Activated CD8-positive, alpha-beta memory T cell treated with anti-CD3 and anti-CD28 coated beads, Interleukin-2, amount 10 ng/mL, durations not matched to agents 7 days and 5 days (primary cell): ENCODE measurements at places on chromosomes 13 and 19. TPM values are rescaled to one million over a fixed set of nuclear protein-coding genes. Genes with fewer than 3 reads are reported as not detected.
A peak's percentile ranks its signal among the peaks of the same experiment; 100 is the strongest.

The CCDC169 gene
- not detected for total RNA-seq

The PTBP1 gene
- 481 TPM for total RNA-seq

The STOML3 gene
- not detected for total RNA-seq

The ELSPBP1 gene
- total RNA-seq, result not detected

The C19orf44 gene
- 3.5 TPM for total RNA-seq

The ADGRE1 gene
- total RNA-seq, result 0.54 TPM

The EPN1 gene
- total RNA-seq, result 63.7 TPM

The JSRP1 gene
- not detected for total RNA-seq

The SOX21 gene
- not detected for total RNA-seq

The MUC16 gene
- 0.02 TPM for total RNA-seq

GRCh38 chr19:56619121-56619520 lies 23.8 kb upstream of the SMIM17 start:
- no peak overlapping the region for H3K4me3 ChIP-seq
- H3K27ac ChIP-seq, result no peak overlapping the region
- H3K27me3 ChIP-seq, result no peaks in the 10 kb centered on the region
- peaks cover 81% of the 10 kb centered on the region for H3K36me3 ChIP-seq
- no peaks in the 10 kb centered on the region for H3K4me1 ChIP-seq

GRCh38 chr13:27639186-27639585 lies 17.5 kb downstream of the POLR1D start:
- H3K36me3 ChIP-seq, result peaks cover 16% of the 10 kb centered on the region
- DNase-seq, result no peak
- peaks cover 32% of the 10 kb centered on the region for H3K4me1 ChIP-seq
- no peak overlapping the region for H3K27ac ChIP-seq
- no peak overlapping the region for H3K4me3 ChIP-seq

GRCh38 chr13:30744056-30744680 lies 8.8 kb downstream of the ALOX5AP start:
- peaks cover 75% of the 10 kb centered on the region for H3K36me3 ChIP-seq
- H3K27me3 ChIP-seq, result no peaks in the 10 kb centered on the region
- H3K27ac ChIP-seq, result peak overlapping the region; percentile 88
- H3K4me3 ChIP-seq, result peak overlapping the region; percentile 67

DNA sequence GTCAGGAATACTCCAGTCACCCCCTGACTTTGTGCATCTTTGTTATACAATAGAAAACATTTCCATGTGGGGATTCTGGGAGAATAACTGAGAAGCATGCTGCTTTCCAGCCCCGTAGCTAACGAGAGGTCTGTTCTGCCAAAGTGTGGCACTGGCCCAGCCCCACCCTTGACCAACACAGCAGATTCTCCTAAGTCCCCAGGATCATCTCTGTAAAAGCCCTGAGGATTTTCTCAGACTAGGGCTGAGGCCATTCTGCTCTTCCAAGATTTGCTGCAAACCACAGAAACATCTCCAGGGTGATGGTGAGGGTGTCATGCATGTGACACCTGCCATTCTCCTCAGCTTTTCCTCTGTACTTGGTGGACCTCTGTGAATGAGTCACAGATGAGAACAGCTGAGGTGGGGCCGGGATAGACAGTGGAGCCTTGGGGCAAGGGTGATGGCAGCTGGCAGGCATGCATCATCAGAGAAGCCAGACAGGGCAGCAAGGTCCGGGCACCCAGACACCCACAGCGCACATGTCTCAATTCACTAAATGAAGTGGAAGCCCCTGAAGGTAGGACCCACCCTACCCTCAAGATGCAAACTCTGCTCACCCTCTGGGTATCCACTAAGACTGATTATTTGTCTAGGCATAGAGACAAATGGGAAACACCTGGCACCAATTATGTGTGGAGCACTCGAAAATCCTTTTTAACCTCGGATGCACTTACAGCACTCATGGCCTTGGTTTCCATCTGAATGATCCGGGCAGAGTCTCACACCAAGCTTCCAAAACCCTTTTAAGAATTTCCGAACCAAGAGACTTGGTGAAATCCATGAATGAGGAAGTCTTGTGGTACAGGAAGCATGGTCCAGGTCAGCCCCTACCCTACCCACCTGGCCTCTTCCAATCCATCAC lies 20.1 kb upstream of the DOCK9 start:
- H3K27me3 ChIP-seq, result no peaks in the 10 kb centered on the region
- no peak overlapping the region for H3K27ac ChIP-seq
- H3K4me3 ChIP-seq, result no peak overlapping the region
- no peaks in the 10 kb centered on the region for H3K36me3 ChIP-seq
- no peak for DNase-seq

GRCh38 chr19:18423258-18424020 lies 4.2 kb downstream of the SSBP4 start:
- no peaks in the 10 kb centered on the region for H3K27me3 ChIP-seq
- H3K4me1 ChIP-seq, result peaks cover 70% of the 10 kb centered on the region
- peak; percentile 45 for DNase-seq
- H3K4me3 ChIP-seq, result peak overlapping the region; percentile 97

- no peaks in the 10 kb centered on the region for H3K27me3 ChIP-seq
- H3K27ac ChIP-seq, result peak overlapping the region; percentile 82
- H3K36me3 ChIP-seq, result peaks cover 38% of the 10 kb centered on the region
- peak; percentile 62 for DNase-seq
These were observed 598 bp upstream of the LPAR2 start for GRCh38 chr19:19628501-19629134.

DNA sequence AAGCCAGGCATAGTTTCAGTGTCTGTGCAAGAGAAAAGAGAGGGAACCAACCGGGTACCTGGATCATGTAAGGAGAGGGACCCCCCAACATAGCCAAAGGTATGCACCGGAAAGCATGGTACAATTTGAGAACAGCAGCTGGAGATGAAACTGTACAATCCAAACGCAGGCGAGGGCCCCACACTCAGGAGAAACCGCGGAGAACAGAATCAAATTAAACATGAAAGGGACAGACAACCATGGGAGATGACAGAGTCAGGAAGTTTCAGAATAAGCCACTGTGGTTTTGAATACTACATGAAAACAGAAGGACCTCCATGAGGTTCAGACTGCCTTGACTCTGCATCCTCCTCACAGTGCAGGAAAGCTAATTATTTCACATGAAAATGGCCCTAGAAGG lies 62.9 kb upstream of the SPATA13 start:
- peaks cover 22% of the 10 kb centered on the region for H3K4me1 ChIP-seq
- peak overlapping the region; percentile 82 for H3K27ac ChIP-seq
- H3K4me3 ChIP-seq, result peak overlapping the region; percentile 17

DNA sequence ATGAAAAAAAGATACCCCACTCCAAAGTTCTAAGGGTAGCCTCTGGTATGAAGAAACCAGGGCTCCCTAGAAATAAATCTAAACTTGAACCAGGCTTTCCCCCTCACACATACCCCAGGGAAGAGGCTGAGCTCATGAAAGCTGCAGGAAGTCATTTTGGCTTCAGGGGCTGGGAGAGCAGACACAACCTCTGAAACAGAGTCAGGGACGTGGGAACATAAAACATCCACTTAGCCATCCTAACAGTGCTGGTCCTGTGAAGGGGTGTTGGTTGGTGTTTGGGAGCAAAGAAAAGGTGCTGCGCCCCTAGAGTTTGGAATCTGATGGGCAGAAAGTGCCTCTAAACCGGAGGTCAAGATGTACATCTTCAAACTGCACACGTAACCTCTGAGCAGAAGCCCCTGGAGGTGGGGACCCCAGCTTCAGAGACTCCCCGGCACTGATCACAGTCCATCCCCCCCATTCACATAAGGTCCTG lies 15.8 kb downstream of the RAB3D start:
- no peak for DNase-seq
- peak overlapping the region; percentile 92 for H3K27ac ChIP-seq
- H3K4me3 ChIP-seq, result peak overlapping the region; percentile 60
- H3K36me3 ChIP-seq, result no peaks in the 10 kb centered on the region

- H3K4me3 ChIP-seq, result no peak overlapping the region
- DNase-seq, result no peak
These were observed 1.6 kb downstream of the ARL11 start for GRCh38 chr13:49629947-49630346.

DNA sequence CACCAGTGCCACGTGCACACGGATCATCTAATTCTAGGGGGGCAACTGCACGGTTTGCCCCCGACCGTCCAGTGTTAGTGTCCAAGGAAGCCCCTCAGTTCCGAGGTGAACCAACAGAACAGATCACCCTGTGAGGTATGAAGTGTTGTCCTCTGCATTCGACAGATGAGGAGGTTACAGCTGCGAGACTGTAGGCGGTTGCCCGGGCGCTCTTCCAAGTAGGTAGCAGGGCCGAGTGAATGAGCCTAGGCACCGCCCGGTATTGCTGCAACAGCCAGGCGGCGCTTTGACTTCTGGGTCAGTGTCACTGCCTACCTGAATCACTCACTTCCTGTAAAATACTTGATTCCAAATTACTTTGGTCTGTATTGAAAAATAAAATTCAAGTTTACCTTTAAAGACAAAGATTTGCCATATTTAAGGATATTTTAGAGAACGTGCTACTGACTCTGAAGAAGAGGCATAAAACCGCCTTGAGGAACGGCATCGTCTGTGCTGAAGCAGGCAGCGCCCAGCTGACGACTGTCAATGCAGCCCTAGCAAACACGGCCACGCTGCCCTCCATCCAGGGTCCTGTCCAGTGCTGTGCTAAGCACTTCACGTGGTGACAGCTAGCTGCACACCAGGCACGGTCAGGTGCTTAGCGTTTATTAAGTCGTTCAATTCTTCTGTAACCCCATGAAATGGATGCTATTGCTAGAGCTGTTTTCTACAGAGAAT lies 19.3 kb upstream of the RASA3 start:
- DNase-seq, result no peak
- peaks cover 65% of the 10 kb centered on the region for H3K4me1 ChIP-seq
- H3K4me3 ChIP-seq, result no peak overlapping the region

- peaks cover 51% of the 10 kb centered on the region for H3K36me3 ChIP-seq
- H3K27me3 ChIP-seq, result no peaks in the 10 kb centered on the region
- DNase-seq, result no peak
- H3K4me1 ChIP-seq, result peaks cover 27% of the 10 kb centered on the region
- H3K4me3 ChIP-seq, result no peak overlapping the region
These were observed 5.4 kb downstream of the UPF3A start for GRCh38 chr13:114286808-114287207.

- H3K4me1 ChIP-seq, result no peaks in the 10 kb centered on the region
- no peak overlapping the region for H3K4me3 ChIP-seq
- H3K27ac ChIP-seq, result no peak overlapping the region
- peaks cover 9% of the 10 kb centered on the region for H3K27me3 ChIP-seq
- DNase-seq, result no peak
These were observed 20.1 kb upstream of the ZNRF4 start for GRCh38 chr19:5434970-5435641.

GRCh38 chr13:76455960-76456359 lies 430.2 kb downstream of the KCTD12 start:
- H3K4me1 ChIP-seq, result no peaks in the 10 kb centered on the region
- no peak overlapping the region for H3K27ac ChIP-seq
- no peak for DNase-seq
- H3K27me3 ChIP-seq, result no peaks in the 10 kb centered on the region
- no peak overlapping the region for H3K4me3 ChIP-seq
